ENCODE measurements at places on chromosomes 4 and X.

GRCh38 chrX:128664211-128664610, 612.0 kb upstream of the ACTRT1 start:
- no peak for DNase-seq

DNA sequence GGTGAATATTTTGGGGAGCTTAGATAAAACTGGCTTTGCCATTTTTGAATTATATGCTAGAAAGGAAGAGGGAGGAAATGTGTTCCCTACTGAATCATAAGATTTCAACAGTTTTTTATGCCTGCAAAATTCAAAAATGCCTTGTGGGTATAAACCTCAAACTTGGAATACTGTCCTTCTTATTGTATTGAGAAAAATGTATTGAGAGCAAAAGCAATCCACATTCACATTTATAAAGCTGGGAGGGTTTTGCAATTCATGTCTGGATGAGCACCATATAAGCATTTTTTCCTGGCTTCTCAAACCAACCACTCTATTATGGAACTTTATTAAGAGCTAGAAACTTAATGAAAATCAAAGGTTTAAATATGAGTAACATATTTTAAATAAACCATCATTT, 289.8 kb downstream of the PCDH7 start:
- no peak for DNase-seq

- no peak for DNase-seq
Observed at GRCh38 chrX:17030580-17031270, 84.3 kb downstream of the REPS2 start.

GRCh38 chr4:100069207-100069606, 119.1 kb upstream of the H2AZ1 start:
- no peak for DNase-seq

DNA sequence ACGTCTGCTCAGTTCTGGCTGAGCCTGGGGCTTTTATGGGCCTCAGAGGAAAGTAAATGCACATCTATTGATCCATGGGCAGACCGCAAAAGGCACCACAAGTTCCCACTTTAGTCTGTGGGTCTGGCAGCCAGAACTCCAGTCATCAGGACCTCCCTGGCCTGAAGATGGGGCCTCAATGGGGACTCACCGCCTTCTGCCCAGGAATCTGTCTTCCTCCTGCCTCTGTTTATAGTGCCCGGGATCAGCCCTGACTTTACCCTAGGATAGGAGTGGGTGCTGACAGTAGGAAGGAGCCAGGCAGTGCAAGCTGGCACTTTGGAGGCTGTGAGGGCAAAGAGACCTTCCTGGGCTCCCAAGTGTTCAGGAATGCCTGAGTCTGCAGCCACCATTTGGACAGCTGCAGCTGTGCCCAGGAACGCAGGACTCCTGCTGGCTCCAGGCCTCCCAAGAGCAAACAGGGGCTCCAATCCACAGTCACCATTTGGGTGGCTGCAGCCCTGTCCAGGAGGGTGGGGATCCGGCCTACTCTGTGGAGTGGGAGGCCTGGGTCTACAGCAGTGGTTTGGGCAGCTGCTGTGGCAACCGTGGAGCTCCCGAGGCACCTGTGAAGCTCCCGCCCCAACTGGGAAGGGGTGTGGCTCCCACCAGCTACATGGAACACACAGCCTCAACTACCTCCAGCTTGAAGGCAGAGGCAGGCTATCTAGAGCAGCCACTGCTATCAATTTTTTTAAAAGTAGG, 1440.9 kb upstream of the ADGRL3 start:
- DNase-seq, result no peak

DNA sequence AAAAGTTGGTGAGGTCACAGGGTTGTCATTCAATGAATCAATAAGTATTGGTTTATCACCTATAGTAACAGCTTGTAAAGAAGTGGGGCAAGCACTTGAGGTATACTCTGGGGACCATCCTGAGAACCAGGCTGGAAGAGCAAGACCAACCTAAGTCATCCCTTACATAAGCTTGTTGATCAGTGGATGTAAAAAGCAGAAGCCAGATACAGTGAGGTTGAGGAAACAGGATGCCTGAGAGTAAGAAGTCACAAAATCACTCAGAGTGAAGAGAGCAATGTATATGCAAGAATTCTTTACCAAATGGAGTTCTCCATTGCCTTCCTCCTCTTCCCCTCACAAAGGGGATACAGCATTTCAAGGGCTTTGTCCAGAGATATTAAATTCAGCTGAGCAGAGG, 76.3 kb upstream of the PACRGL start:
- no peak for DNase-seq

GRCh38 chr4:17096692-17097091, 198.2 kb upstream of the LDB2 start:
- no peak for DNase-seq

DNA sequence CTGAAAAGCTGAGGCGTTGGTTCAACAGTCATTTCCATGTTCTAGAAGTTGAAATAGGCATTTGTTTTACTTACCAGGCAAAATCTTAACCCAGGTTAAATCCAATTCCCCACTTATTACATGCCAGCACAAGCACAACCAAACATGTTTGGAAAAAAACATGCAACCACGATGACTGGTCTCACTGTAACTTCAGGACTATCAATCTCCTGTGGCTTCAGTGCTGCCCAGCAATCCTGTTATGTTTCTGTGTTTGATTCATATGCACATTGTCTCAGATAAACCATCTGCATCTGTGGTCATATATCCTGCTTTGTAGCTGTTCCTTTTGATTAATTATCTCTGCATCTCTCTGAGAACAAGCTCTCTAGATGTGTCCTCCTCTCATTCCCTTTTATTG, 28.3 kb downstream of the PRDM8 start:
- no peak for DNase-seq

DNA sequence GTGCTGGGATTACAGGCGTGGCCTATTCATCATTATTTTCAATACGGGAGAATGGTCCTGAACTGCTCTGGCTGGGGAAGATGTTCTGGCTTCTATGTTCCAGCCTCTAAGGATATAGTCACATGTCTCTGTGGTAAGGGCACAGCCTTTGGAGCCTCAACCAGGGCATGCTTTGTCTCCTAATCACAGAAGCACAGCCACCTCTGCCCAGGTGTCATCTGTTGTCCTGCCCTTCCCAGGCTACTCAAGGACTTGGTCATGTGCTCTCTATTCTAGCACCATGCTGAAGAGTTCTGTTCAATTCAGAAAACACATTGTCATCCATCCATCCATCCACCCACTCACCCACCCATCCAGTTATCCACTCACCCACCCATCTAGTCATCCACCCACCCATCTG, 29.5 kb downstream of the ASMTL start:
- DNase-seq, result no peak

DNA sequence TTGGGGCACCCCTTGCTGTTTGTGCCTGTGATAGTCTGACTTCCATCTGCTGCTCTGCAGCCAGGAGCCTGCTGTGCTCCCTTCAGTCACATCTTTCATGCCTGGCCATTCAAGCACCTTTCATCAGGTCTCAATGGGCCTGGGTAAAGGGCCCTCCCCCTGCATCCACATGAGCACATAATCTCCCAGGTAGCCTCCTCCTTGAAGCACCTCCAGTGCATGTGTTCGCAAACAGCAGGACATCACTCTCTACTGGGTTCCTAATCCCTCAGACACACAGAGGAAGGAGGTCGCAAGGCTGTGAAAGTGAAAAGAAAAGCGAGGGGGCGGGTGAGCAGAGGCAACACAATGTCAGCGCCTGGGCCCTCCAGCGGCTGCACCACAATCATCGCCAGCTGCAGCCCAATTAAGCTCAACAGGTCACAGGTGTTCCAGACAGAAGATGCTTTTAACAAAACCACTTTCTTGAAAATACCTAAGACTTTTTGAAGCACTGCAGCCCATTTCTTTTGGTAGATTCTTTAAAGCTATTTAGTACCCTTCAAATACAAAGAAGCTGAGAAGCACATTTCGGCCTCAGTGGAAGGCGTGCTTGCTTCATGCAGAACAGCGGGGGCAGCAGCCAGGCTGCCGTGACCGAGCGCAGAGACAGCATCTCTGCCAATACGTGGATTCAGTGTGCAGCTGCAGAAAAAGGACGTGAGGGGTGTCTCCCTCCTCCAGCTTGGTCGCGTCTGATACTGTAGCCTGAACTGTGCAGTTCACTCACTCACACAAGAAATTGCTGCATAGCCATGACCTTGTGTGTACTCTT, 92.2 kb upstream of the SPRY1 start:
- DNase-seq, result peak; percentile 11

- DNase-seq, result no peak
Observed at GRCh38 chr4:13534344-13535063, 9.8 kb downstream of the NKX3-2 start.

DNA sequence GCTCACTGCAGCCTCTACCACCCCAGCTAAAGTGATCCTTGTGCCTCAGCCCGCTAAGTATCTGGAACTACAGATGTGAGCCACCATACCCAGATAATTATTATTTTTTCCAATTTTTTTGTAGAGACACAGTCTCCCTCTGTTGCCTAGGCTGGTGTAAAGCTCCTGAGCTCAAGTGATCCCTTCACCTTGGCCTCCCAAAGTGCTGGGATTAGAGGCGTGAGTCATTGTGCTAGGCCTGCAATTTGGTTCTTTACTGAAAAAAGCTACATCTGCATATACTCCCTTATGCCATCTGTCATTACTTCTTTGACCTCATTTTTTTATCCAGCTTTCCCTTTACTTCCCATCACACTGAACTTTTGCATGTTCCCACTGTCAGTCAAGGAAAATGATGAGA, 2012.4 kb upstream of the IGFBP7 start:
- no peak for DNase-seq

DNA sequence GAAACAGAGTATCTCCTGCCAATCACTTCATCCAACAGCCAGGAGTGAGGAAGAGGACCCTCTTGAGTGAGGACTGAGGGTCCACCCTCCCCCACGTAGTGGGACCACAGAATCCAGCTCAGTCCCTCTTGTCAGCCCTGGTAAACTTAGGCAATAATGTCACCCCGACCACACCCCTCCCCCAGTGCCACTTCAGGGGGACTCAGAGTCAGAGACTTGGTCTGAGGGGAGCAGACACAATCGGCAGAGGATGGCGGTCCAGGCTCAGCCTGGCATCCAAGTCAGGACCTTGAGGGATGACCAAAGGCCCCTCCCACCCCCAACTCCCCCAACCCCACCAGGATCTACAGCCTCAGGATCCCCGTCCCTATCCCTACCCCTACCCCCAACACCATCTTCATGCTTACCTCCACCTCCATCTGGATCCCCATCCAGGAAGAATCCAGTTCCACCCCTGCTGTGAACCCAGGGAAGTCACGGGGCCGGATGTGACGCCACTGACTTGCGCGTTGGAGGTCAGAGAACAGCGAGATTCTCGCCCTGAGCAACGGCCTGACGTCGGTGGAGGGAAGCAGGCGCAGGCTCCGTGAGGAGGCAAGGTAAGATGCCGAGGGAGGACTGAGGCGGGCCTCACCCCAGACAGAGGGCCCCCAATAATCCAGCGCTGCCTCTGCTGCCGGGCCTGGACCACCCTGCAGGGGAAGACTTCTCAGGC, at the start of the genes CSAG1 and MAGEA12:
Gene CSAG1 (minus strand): TSS at position 461 of the 715 bp plus-strand sequence. CDS start 1,261 bp downstream, outside the sequence.
Gene MAGEA12 (plus strand): TSS at position 497 of the 715 bp plus-strand sequence. CDS start 2,405 bp downstream, outside the sequence.
- no peak for DNase-seq

GRCh38 chrX:38142610-38143009, 78.1 kb downstream of the SRPX start:
- no peak for DNase-seq

- DNase-seq, result no peak
Observed at GRCh38 chrX:47214435-47215077, 3.9 kb upstream of the CDK16 start.

DNA sequence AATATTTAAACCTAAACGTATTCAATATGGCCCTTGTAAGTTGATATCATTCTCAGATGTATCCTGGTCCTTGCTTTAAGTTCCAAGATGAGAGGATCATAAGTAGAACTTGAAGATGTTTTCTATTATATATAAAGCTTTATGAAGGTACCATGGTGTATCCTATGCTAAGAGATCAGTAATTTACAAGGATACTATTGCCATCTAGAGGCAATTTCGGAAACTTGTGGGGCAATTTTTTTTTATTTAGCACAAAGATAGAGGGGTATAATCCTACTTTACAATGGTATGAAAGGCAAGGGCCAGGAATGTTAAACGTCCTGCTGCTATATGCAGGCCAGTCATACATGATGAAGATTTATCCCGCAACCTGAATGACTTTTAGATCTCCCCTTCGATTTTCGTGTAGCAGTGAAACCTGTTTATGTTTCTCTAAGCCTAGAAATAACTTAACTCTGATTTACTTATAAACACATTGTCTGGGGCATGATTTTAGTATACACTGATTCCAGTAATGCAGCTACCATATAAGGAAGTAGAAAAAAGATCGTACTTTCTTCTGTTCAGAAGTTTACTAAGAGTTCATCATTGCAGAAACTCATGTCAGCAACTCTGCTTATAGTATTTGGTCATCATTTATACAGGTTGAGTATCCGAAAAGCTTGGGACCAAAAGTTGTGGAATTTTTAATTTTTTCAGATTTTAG, 2.6 kb downstream of the SLC25A31 start:
- DNase-seq, result no peak

GRCh38 chrX:103846386-103846785, 14.3 kb upstream of the RAB9B start:
- DNase-seq, result no peak

GRCh38 chr4:74671080-74671698, 123.1 kb downstream of the BTC start:
- peak; percentile 47 for DNase-seq

DNA sequence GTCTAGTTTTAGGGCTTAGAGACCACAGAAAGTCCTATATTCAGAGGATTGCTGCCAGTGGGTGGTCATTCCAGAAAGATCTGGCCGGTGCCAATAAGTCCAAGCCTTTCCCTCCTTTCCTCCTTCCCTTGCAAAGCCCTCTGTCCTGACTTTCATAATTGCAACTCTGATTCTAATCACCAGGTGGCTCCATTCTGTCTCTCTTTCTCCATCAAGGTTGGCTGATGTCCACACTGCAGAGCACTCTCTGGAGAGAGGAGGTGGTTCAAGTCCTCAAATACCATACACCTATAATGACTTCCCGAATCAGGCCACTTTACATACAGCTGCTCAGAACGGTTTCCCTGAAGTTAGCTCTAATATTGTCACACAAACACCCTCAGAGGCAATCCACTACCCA, 22.4 kb upstream of the ARMCX4 start:
- no peak for DNase-seq

DNA sequence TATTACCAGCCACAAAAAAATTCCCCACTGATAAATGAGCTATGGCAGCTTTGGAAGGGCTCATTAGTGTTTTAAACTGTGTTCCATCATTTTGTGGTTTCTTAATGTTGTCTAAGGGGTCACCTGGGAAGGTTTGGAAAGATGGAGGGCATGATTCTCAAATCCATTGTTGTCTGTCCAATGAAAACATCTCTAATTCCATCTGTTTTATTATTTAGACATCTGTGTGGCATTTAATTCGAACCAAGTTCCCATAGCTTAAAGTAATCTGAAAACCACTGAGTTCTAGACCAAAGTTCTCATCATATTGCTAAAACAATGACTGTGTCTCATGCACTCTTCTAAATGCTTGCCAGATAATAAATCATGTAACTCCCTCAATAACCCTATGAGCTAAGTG, 103.8 kb upstream of the PPP3CA start:
- DNase-seq, result no peak

- no peak for DNase-seq
Observed at GRCh38 chrX:129553619-129554288, 13.7 kb downstream of the OCRL start.

GRCh38 chrX:129791336-129791735, 11.6 kb downstream of the SASH3 start:
- DNase-seq, result no peak

- no peak for DNase-seq
Observed at GRCh38 chrX:69361311-69361845, 142.7 kb upstream of the NALF2 start.

- DNase-seq, result no peak
Observed at GRCh38 chr4:24433515-24434214, 150.7 kb downstream of the DHX15 start.

GRCh38 chr4:10080589-10081217, 35.9 kb downstream of the WDR1 start:
- no peak for DNase-seq

- no peak for DNase-seq
Observed at GRCh38 chr4:88219099-88219498, 60.7 kb upstream of the ABCG2 start.
